Fibroblast of pulmonary artery (primary cell): ENCODE measurements at places on chromosomes 13 and 19.

GRCh38 chr13:101425156-101425471 is 8.8 kb upstream of the NALCN start:
- DNase-seq = no peak

DNA sequence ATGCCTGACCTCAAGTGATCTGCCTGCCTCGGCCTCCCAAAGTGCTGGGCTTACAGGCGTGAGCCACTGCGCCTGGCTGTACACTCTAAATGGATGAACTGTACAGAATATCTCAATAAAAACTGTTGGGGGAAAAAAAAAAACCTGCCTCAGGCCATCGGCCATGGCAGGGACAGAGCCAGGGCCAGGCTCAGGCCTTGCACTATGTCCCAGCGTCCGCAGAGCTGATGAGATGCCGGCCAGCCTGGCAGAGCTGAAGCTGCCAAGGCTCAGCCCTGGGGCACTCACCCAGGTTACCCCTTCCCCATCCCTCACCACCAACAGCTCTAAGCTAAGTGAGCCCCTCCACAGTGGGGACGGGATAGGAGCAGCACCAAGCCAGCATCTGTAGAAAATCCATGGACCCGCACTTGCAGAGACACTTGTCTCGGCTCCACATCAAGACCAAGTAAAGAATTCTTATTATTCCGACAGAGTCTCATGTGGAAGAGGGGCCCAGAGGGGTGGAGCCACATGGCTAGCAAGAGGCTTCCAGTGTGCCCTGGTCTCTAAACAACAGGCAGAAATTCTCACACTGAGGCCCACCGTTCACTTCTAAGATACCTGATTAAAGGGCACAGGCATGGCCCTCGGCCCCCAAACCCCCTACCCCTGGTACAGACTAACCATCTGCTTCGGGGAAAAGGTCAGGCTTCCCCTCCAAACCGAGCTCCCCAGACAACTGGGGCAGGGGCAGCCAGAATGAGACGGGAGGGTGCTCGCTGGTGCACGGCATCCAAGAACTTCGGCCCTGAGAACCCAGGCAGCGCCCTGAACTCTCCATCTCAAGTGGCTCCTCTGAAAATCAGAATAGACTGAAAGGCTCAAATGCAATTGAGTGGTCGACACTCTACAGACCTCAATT is 5.8 kb downstream of the PPP6R1 start:
- no peak for DNase-seq

DNA sequence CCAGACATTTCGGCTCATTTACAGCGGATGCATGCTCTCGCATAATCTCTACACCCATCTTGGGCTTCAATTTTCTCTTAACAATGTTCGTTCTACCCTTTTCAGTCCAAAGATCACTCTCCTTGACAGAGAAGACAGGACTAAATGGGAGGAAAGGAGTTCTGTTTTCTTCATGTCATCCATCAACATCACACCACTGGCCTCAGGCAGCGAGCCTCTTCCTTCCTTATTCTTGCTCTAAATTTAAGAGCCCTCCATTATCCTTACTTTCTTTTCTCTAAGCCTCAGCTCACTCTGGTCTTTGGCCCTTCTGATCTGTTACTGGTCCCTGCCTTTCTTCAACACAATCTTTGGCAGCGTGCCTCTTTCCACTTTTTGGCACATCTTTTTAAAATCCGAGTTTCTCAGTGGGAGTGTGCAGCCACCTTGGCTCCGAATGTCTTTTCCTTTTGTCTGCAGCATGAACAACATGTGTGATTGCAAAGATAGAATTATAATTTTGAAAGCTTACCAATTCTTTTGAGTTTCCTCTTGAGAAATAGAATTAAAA is 98.7 kb downstream of the FAM216B start:
- DNase-seq = peak; percentile 83

GRCh38 chr19:29271341-29271740 is 58.4 kb upstream of the UQCRFS1 start:
- no peak for DNase-seq

DNA sequence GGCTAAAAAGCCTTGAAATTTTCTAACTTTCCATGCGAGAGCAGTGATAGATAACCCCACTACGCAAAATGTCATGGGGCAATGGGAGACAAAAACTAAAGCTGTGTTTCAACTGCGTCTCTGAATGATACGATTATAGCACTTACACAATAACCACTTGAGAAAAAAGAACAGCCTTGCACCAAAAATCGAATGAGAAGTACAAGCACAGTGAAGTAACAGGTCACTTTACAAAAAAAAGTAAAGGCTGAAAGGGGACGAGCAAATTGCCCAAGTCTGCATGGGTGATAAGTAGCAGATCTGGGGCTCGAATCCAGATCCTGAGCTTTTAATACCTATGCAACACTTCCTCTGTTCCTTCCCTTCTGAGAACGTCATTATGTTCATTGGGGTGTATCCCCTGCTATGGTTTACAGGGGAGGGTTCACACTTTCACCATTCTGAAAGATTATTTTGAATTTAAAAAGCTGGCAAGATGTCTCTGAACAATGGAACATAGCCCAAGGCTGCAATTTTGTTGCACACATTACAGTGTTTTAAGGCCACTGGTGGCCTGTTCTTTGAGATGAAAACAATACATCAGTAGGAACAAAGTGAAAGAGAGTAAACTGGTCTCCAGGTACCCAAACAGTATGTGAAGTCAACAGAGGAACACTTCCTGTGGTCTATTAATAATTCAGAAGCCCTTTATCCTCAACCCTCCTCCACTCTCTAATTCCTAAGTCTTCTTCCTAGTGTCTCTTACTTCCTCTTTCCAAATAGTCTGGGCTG is 3.2 kb downstream of the CPB2 start:
- no peak for DNase-seq

DNA sequence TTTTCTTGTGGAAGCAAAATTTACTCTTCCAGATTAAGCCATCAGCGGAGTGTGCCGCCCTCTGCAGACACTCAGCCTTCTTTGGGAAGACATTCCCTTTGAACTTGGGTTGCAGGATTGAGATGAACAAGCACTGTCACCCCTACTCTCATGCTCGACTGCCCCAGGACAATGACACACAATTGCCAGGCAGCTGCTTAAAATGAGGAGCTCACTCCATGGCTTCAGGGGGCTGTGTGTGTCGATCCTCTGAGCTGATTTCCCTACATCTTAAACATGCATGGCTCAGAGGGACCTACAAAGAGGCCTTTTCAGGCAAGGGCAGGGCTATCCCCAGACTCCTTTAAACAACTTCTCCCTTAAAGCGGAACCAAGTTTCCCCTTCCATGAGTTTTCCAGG is 107.5 kb upstream of the MBNL2 start:
- DNase-seq = no peak
